M059J (cell line): ENCODE measurements at places on chromosomes 5 and 9.

GRCh38 chr9:26369093-26369492 lies 523.5 kb downstream of the CAAP1 start:
- DNase-seq, result peak; percentile 88

DNA sequence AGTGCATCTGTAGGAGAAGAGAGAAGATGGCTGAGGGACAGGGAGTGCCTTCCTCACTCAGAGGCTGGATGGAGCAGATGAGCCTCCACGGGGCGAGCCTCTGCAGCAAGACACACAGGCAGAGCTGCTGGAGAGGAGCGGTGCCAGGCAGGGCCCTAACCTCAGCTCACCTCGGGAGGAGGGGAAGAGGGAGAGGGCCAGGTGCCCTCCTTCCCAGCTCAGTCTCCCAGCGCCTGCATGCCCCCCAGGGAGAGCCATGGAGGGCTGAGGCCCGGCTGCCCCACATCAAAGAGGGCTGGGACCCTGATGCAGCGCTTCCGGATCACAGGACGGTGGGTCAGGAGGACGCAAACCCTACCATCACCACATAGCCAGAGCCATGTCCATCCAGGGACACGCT lies 13.6 kb upstream of the SPATA31E1 start:
- no peak for DNase-seq

DNA sequence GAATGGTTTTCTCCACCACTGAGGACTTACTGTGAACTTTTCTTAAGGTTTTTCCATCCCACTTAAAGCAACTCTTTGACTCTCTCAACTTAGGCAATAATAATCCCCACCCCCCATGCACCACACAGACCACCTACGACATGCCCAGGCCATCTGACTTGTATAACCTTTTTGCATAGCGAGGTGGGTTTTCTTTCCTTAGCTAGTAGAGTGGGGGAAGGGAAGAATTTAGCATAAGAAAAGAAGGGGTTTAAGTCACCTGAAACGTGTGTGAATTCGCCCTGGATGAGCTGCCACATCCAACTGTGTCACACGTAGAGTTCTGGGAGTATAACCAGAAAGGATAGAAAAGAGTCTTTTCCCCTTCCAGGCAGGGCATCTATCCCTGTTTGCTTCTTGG lies 262.7 kb downstream of the YTHDC2 start:
- no peak for DNase-seq

DNA sequence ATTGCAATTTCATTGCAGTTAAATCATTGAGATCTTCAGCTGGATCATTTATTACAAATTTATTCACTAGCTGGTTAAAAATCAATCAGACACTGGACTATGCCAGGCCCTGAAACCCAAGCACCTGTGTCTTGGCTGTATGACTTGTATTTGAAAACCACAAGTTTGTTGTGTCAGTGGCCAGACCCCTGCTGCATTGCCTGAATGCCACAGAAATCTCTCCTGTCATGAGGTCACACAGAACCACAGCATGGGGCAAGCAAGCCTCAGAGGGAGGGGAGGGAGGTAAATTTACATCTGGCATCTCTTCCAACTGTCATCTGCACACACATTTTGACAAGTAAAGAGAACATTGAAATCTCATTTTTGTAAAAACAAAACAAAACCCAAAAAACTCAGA lies 90.0 kb downstream of the ARRDC3 start:
- peak; percentile 86 for DNase-seq

- peak; percentile 7 for DNase-seq
These were observed 71.3 kb downstream of the HRH2 start for GRCh38 chr5:175728885-175729828.

DNA sequence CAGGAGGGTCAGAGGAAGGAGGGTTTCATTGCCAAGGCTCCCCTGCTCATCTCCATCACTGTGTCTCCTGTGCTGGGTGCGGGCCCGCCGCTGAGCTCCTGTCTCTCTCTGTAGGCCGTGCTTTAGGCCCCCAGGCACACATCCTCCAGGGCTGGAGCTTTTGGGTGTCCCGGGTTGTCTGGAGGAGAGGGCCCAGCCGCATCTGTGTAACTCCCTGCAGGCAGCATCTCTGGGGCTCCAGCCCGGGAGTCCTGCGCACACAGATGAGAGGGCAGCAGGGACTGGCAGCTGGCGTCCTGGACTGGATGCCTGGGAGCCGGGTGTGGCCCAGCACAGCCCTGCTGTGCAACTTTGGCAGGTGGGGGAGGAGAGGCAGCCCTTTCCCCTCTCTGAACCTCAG lies 40.2 kb downstream of the LRSAM1 start:
- DNase-seq, result no peak

- DNase-seq, result no peak
These were observed at the start of gene C9orf72 for GRCh38 chr9:27572918-27573633. Gene C9orf72, minus strand, starts transcription at chr9:27573481. Its CDS starts 6,361 bp downstream, at chr9:27567120.

DNA sequence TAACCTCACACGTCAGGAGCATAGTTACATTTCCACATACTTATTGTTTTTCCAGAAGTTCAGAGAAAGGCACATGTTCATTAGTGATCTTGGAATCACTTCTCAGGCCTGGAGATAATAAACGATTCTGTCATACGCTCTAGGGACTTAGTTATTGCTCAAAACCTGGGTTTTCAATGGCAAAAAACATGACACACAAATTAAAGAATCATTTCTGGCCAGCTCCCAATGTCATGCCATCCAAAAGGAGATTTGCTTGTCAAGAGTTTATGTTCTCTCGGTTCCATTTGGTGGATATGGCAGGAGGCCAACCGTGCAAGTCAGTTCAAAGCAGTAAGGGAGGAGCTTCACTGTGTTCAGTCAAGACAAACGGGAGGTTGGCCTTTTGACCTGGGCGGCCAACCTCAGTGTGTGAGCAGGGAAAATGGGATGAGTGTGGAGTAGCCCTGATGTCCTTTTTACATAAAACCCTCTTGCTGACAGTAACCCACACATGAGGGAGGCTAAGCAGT lies 123.4 kb downstream of the NXNL2 start:
- DNase-seq, result peak; percentile 64

- no peak for DNase-seq
These were observed 64.7 kb downstream of the CRB2 start for GRCh38 chr9:123420592-123421111.

- DNase-seq, result no peak
These were observed 89.0 kb upstream of the ARAP3 start for GRCh38 chr5:141771031-141771430.

GRCh38 chr5:172370648-172371545 lies 83.4 kb downstream of the SH3PXD2B start:
- peak; percentile 24 for DNase-seq

DNA sequence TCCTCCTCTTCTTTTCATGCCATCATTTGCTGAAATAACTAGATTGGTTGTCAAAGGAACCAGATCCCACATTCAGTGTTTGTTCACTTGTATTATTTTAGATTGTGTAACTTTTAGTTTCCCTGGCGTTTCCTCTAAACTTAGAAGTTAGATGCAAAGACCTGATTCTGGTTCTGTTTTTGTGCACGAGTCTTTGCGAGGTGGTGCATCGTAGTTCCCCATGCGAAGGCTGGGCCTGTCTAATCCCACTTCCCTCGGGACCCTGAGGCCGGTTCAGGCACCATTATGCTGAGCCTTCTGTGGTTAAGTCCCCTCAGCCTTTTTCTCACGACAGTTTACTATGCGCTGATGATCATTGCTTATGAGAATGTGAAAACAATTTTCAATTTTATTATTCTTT lies 219.1 kb upstream of the OTULINL start:
- no peak for DNase-seq

DNA sequence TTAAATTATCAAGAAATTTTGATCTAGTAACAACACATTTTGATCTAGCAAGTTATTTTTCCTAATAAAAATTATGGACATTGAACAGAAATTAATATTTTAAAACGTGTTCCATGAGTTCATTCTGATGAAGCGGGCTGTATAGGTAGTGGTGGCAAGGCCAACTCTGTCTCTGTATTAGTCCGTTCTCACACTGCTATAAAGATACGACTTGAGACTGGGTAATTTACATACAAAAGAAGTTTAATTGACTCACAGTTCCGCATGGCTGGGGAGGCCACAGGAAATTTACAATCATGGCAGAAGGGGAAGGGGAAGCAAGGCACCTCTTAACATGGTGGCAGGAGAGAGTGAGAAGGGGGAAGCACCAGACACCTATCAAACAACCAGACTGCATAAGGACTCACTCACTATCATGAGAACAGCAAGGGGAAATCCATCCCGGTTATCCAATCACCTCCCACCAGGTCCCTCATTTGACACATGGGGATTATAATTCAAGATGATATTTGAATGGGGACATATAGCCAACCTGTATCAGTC lies 61.2 kb downstream of the TMEM232 start:
- DNase-seq, result no peak

GRCh38 chr5:14745753-14746152 lies 81.2 kb downstream of the OTULIN start:
- no peak for DNase-seq

DNA sequence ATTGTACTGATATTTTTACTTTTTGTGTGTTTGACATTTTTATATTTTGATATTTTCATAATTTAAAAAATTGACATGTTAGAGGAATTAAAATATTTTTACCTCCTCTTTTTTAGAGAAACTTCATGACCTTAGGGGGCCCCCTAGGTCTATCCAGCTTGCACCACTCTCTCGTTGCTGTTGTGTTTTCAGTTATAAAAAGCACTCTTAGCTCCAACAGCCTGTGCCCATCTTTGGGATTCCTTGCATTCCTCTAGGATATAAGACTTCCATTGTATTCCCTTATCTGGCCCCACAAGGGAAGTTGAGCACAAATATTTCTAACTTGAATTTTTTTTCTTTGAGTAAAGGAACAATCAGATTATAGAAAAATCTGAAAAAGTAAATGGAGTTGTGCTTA lies 245.3 kb downstream of the SH3GL2 start:
- no peak for DNase-seq

GRCh38 chr9:530681-531080 lies 310.8 kb upstream of the DMRT1 start:
- peak; percentile 75 for DNase-seq

DNA sequence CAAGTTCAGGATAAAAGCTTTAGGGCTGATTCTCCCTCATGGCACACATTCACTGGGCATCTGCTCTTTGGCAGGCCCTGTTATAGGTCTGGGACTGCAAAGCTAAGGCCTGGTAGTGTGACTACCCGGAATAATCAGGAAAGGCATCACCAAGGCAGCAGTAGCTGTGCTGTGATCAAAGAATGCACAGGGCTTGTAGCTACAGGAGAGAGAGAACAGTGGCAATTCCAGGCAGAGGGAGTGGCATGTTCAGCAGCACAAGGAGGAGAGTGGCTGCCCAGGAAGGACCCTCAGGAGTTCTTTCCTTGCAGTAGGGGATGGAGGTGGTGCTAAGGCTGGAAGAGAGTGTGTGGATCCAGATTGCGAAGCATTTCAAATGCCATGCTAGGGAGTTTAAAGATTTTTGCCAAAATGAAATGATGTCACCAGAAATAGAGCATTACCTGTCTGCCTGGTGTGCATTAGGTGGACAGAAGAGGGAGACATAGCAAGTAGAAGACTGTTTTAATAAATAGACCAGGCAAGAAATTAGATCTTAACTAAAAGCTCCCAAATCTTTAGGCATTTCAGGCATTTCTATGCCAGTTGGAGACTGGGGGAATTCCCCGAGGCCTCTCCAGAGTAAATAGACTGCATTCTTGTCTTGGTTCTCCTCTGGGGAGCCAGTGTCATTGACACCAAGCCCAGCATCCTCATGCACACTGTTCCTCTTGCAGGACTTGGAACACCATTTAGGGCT lies 69.1 kb downstream of the GPR21 start:
- DNase-seq, result peak; percentile 18

DNA sequence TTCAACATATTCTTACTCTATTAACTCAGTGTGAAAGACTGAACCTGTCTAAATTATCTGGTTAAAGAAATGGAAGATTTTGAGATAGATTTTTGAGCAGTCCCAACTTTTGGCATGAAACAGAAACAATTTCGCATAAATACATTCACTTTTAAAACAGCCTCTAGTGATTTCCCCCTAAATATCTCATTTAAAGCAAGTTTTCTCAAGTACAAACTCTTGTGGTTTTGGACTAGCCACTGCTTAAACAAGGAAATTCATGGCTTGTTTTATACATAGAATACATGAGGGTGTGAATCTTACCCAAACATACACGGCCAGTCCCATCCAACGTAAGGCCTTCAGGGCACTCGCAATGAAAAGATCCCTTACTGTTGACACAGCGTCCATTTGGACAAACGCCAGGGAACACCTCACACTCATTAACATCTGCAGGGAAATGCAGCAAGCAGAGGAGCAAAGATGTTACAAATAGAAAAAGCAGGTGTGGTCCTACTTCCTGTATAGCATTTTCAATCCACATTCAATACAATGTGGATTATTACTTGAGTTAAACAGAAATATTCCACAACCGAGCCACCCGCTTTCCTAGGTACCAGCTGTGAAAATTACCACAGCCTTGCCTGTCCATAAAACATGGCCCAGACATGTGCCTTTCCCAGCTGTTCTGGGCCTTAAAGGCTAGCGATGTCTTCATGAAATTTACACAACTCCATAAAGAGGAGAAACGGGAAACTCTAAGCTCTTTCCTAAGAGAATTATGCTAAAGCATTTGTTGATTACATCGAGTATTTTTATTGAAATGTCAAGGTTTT lies 188.8 kb downstream of the FBN2 start:
- peak; percentile 22 for DNase-seq
